ENCODE measurements at places on chromosomes 2 and 18. TPM values are rescaled to one million over a fixed set of nuclear protein-coding genes. Genes with fewer than 3 reads are reported as not detected.

The TMEM200C gene
- total RNA-seq: under 0.01 TPM

The RPE gene
- total RNA-seq: 110 TPM

The SLC38A11 gene
- total RNA-seq: 0.29 TPM

The PCARE gene
- not detected for total RNA-seq

The IL1RL2 gene
- 2.3 TPM for total RNA-seq

The CNTNAP5 gene
- total RNA-seq: not detected

All from smooth muscle cell of trachea (primary cell).